NCI-H2029 treated with DMSO at 0.1 percent for 48 hours (cell line): ENCODE measurements at places on chromosomes 13 and 19.

GRCh38 chr13:29125934-29126424, 305.8 kb downstream of the MTUS2 start:
- DNase-seq, result no peak

DNA sequence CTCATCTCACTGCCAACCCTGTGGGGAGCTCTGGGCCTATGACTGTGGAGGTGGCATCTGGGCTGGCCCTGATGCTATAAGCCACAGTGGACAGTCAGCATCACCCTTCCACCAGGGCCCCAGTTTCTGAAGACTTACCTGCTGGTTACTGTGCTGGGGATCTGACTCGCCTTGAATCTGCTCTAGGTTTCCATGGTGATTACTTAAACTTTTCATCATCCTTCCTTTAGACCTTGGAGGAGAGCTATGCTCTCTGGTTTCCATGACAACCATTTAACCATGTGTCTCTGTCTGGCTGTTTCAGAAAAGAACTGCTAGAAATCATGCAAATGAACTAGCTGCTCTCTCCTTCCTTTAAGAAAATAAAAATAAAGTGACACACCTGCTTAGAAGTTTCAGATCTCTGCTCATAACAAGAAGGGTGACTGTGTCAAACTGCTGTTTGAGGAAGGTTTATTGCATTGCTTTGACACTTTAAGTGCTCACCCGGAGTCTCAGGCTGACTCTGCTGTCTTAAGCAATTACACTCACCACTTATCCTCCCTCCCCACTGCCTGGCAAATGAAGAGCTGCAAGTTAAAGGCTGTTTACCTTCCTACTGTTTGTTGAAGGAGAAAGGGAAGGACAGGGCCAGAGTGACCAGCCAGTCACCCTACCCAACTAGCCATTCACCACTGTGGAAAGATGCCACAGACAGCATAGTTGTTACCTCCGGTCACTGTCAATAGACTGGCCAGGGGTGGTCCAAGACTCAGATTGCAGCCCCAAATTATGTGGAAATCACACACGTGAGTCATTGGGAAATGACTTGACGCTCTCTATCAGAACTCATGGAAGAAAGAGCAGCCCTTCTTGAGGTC, 87.6 kb downstream of the HSPH1 start:
- DNase-seq, result no peak

- DNase-seq, result no peak
Measured at GRCh38 chr19:1931445-1931844, 9.5 kb upstream of the CSNK1G2 start.

GRCh38 chr13:23620211-23620610, 50.0 kb downstream of the TNFRSF19 start:
- DNase-seq, result no peak

DNA sequence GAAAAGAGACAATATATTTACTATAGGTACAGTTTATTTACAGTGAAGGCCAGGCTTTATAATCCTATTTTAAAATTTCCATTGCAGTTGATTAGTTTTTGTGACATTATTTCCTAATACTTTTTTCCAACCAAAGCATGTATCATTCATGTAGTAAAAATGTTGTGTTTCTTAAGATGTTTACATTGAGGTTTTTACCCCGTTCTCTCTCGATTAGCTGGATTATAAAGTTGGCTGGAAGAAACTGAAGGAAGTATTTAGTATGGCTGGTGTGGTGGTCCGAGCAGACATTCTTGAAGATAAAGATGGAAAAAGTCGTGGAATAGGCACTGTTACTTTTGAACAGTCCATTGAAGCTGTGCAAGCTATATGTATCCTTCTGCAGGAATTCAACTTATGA, 21.2 kb downstream of the HNRNPM start:
- DNase-seq, result no peak

- no peak for DNase-seq
Measured at GRCh38 chr13:39821977-39822376, 166.5 kb downstream of the COG6 start.

GRCh38 chr19:42250666-42251531, 4.0 kb downstream of the ERF start:
- DNase-seq, result no peak

GRCh38 chr19:1408300-1409203, 1.2 kb downstream of the DAZAP1 start:
- DNase-seq, result no peak

DNA sequence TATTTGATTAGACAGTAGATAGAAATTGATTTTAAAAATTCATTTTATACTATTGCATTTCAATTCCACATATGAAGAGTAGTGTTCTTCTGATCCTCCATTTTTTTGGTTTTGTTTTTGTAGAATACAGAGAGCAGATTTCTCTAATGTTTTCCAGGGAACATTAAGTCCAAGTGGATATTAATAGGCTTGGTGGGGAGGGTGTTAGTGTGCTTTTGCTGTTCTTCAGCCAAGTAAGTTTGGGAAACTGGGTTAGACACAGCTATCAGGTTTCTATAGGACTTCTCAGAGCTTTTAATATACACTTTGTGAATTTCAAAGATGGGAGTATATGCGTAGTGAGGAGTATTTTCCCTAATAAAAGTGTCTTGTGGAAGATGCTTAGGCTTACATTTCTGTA, 21.8 kb downstream of the NAA16 start:
- no peak for DNase-seq

DNA sequence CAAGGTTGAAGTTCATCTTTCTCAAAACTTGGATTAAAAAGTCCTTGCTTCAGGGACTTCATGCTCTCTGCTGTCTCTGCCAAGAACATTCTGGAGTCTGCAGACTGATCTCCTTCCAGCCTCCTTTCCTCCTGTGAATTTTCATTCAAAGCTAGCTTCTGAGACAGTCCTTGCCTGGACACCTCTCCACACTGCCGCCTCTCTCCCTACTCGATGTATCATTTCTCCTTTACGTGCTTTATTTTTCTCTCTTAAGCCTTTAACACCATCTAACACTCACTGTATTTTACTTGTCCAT, 238.8 kb downstream of the COL4A1 start:
- no peak for DNase-seq

GRCh38 chr19:7645656-7646425, 8.9 kb downstream of the STXBP2 start:
- no peak for DNase-seq

DNA sequence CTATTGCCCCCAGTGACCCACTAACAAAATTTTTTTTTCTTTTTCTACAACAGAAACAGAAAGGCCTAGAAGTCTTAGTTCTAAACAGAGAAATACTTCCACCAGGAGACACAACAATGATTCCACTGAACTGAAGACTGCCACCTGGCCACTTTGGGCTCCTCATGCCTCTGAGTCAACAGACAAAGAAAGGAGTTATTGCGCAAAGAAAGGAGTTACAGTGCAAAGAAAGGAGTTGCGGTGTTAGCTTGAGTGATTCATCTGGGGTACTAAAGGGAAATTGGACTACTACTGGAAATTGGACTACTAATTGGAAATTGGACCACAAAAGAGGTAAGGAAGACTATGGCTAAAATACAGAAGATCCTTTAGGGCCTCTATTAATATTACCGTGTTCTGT, 116.6 kb downstream of the PCDH17 start:
- DNase-seq, result no peak

DNA sequence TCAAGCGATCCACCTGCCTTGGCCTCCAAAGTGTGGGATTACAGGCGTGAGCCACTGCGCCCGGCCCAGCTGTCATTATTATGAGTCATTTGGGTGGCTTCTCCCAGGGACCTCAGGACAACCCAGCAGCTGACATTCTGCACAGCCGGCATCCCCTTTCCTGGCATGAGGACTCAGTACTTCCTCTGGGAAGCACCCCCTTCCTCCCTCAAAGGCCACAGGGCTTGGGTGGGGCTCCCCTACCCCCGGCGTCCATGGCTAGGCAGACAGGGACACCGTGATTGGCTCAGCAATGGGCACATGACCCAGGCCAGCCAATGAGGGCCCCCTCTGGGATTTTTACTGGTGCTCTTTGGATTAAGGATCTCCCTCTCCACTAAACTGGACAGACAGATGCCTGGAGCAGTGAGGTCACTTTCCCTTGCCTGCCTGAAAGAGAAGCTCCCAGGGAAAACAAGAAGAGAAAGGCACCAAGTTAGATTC, 6.0 kb downstream of the KANK2 start:
- no peak for DNase-seq

DNA sequence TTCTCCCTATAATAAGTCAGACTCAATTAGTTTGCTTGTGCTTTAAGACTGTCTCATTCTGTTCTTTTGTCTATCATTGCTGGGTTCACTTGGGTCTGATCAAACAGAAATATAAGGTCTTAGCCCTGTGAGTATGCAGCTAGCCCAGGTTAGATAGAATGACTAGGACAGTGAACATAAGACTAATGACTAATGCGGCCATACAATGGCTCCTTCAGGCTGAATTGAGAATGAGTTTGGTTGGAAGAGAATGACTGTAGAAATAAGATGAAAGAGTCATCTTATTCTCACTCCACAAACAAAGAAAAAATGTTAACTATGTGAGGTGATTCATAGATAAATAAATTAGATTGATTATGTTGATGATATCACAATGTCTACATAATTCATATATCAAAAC, 50.1 kb upstream of the OBI1 start:
- DNase-seq, result no peak

- no peak for DNase-seq
Measured at GRCh38 chr13:82480415-82480814, 1401.9 kb downstream of the SLITRK1 start.

DNA sequence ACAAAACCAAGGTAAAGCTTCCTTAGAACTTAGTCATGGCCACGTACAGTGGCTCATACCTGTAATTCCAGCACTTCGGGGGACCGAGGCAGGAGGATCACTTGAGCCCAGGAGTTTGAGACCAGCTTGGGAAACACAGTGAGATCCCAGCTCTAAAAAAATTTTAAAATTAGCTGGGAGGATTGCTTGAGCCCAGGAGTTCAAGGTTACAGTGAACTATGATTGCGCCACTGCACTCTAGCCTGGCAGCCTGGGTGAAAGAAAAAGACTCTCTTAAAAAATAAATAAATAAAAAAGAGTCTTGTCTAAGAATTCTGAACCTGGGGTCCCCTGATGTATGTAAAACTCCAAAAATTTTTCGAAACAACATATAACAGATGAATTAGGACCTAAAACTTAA, 34.9 kb downstream of the N4BP2L2 start:
- no peak for DNase-seq

DNA sequence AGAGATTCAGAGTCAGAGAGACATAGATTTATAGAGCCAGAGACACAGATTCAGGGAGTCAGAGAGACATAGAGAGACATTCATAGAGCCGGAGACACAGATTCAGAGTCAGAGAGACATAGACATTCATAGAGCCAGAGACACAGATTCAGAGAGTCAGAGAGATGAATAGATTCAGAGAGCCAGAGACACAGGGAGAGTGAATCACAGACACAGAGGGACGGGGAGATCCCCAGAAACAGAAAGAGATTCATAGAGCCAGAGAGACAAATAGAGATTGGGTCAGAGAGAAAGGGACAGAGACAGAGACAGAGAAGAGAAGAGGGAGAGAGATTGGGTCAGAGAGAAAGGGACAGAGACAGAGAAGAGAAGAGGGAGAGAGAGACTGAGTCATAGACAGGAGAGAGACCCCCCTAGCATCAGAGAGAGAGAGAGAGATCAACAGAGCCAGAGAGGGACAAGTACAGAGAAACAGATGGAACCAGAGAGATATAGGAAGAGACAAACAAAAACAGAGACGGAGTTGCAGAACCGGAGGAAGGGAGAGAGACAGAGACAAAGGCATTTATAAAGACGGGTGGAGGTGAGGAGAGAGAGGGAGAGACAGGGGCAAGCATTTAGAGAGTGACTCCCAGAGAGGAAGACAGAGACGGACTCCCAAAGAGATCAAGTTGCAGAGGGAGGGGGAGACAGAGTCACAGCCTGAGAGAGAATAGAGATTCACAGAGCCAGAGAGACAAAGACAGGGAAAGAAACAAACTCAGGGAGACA, 1.1 kb upstream of the PRKCG start:
- DNase-seq, result no peak

- DNase-seq, result no peak
Measured at GRCh38 chr19:12997179-12997966, 2.1 kb downstream of the NFIX start.

DNA sequence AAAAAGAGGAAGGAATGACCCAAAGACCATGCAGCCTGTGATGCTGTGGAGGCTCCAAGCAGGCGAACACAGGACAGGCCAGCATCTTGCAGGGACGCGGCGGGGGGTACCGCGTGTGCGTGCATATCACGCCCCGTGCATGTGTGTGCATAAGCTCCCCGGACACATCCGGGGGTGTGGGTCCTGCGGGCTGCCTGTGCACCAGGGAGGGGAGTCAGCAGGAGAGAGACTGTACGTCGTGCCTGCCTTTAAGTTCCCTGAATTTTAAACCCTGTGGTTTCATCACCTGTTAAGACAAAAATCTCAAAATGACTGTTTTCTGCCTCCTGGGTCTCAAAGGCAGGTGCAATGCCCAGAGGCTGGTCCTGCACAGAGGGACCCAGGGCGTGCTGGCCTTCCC, 16.6 kb downstream of the ADAT3 start:
- no peak for DNase-seq

- DNase-seq, result no peak
Measured at GRCh38 chr19:4653793-4654436, 14.6 kb downstream of the TNFAIP8L1 start.

DNA sequence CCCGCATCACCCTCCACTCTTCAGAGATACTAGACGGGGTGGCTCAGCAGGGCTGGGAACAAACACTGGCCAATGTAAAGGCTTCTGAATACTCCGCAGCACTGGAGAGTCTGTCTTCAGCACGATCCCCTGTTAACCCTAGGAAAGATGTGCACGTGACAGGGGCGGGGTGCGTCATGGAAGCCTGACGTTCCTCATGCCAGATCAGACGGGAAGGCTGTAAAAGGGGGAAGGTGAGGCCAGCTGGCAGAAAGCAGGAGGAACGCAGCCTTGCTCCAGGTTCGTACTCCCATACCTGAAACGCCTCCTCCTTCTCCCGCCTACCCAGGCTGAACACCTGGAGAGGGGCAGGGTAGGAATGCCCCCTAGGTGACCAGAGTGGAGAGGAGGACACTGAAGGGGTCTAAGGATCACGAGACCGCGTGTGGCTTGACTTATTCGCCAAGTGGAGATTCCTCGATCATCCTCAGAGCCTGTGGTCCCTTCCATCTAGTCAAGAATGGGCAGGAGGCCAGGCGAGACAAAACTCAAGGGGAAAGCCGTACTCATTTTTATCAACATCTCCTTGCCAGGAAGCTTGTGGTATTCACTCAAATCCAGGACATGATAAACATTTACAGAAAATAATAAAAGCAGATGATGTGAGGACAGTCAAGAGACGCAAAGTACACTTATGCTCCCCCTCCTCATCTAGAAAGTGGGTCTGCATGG, 18.2 kb upstream of the FFAR2 start:
- no peak for DNase-seq

- DNase-seq, result no peak
Measured at GRCh38 chr13:30466358-30466714, 600 bp upstream of the HMGB1 start.
